ENCODE measurements at places on chromosomes 11 and 22. TPM values are rescaled to one million over a fixed set of nuclear protein-coding genes. Genes with fewer than 3 reads are reported as not detected.

KIAA1671 gene
- 16.8 TPM for total RNA-seq

OMP gene
- not detected for total RNA-seq

LRRC32 gene
- total RNA-seq = 56.0 TPM

THRSP gene
- total RNA-seq = not detected

APOBEC3G gene
- 2.5 TPM for total RNA-seq

NUP98 gene
- total RNA-seq = 58.8 TPM

DEUP1 gene
- not detected for total RNA-seq

HEPN1 gene
- total RNA-seq = not detected

HEPHL1 gene
- not detected for total RNA-seq

MYRF gene
- total RNA-seq = 13.1 TPM

- H3K27me3 ChIP-seq = no peaks in the 10 kb centered on the region
- no peak for DNase-seq
- no peaks in the 10 kb centered on the region for H3K4me1 ChIP-seq
- H3K36me3 ChIP-seq = no peaks in the 10 kb centered on the region
- H3K4me3 ChIP-seq = no peak overlapping the region
- H3K27ac ChIP-seq = no peak overlapping the region
Measured at GRCh38 chr11:38788561-38788960, 2190.5 kb upstream of the RAG2 start.

GRCh38 chr11:93986716-93987115, 34.4 kb upstream of the HEPHL1 start:
- no peaks in the 10 kb centered on the region for H3K27me3 ChIP-seq
- H3K36me3 ChIP-seq = no peaks in the 10 kb centered on the region
- no peak overlapping the region for H3K4me3 ChIP-seq
- no peak overlapping the region for H3K27ac ChIP-seq
- no peaks in the 10 kb centered on the region for H3K4me1 ChIP-seq

DNA sequence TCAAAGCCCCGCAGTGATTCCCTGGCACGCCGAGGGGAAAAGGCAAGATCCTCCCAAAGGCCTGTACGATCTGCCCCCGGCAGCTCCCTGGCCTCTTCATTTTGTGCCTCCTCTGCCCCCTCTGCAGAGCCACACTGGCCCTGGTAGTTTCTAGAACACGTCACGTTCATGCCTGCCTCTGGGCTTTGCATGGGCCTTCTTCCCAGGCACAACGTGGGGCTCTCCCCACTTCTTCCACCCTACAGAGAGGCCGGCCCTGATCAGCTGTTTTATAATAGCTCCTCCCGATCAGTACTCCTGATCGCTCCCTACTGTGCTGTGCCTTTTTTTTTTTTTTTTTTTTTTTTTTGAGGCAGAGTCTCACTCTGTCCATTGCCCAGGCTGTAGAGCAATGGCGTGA, 78.4 kb downstream of the PTPRJ start:
- no peaks in the 10 kb centered on the region for H3K4me1 ChIP-seq
- DNase-seq = no peak
- no peak overlapping the region for H3K27ac ChIP-seq
- H3K36me3 ChIP-seq = no peaks in the 10 kb centered on the region

- H3K36me3 ChIP-seq = peaks cover 53% of the 10 kb centered on the region
- no peaks in the 10 kb centered on the region for H3K4me1 ChIP-seq
- H3K27ac ChIP-seq = no peak overlapping the region
- H3K27me3 ChIP-seq = no peaks in the 10 kb centered on the region
Measured at GRCh38 chr11:57556041-57556440, 11.4 kb downstream of the UBE2L6 start.

DNA sequence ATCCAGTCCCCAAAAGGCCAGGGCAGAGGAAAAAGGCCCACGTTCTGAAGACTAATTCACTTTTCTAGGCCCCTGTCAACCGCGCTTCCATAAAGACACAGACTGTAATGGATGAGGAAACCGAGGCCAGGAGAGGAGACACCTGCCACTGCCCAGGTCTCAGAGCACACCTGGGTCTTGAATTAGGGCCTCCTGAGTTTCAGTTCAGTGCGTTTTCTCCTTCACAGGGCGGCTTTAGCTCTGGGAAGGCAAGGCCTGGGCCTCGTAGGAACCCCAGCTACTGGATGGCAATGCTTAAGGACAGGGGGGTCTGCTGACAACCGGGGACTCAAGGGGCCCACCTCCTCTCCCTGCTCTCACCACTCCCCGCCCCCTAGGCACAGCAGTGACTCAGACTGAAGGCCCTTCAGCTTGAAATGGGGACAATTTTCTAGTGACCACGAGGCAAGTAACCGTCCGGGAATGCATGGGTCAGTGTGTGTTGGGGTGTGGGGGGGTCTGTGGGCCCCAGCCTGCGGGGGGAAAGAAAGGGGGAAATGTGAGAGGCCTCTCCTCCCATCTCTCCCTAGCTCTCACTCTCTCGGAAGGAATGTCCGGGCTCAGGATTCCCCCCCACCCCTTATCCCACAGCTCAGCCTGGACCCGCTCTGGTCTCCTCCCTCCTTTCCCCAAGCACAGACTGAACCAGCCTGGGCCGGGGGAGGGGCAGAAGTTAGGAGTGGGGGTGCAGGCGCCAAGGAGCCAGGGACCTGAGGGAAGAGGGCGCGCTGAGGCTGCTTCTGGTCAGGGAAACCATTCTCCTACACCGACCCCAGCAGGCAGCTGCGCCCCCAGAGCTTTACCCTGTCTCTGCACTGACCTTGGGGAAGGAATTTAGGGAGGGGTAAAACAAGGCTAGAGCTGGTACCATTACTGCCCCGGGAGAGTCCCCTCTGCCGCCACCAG, 17.2 kb downstream of the CREB3L1 start:
- no peak for DNase-seq
- peak overlapping the region; percentile 65 for H3K4me3 ChIP-seq
- no peaks in the 10 kb centered on the region for H3K4me1 ChIP-seq
- H3K27ac ChIP-seq = no peak overlapping the region

- no peaks in the 10 kb centered on the region for H3K4me1 ChIP-seq
- DNase-seq = no peak
Measured at GRCh38 chr11:120715239-120715638, 203.7 kb downstream of the GRIK4 start.

DNA sequence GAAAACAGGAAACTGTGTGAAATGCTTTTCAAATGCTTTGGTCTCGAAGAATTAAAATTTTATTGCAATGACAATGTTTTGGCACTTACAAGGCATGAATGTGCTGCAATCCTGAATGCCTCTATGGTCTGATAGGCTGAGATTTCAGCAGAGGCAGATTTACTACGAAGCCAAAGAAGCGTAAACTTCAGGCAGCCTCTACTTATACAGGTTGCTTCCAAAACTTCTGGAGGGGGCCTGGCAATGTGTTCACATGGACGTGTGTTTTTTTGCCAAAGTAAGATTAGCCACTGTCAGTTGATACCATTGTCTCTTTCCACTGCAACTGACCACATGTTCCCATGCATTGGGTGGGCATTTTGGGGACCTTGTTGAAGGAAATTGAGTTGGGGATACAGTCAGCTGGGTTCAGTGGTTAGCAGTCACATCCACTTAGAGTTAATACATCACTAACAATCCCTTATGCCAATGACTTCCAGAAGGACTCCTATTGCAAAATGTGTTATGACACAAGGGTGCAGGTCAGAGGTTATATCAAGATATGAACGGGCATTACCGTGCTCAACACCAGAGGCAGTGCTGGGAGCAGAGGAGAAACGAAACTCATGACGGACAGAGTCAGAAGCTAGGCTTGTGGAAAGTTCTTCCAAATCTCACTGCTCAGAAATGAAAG, 48.8 kb downstream of the ABTB2 start:
- no peak for DNase-seq
- no peaks in the 10 kb centered on the region for H3K36me3 ChIP-seq
- no peak overlapping the region for H3K4me3 ChIP-seq
- peak overlapping the region; percentile 91 for H3K27ac ChIP-seq
- H3K27me3 ChIP-seq = no peaks in the 10 kb centered on the region

- H3K4me1 ChIP-seq = no peaks in the 10 kb centered on the region
- H3K27ac ChIP-seq = peak overlapping the region; percentile 98
- peak overlapping the region; percentile 83 for H3K4me3 ChIP-seq
- H3K27me3 ChIP-seq = no peaks in the 10 kb centered on the region
- peaks cover 30% of the 10 kb centered on the region for H3K36me3 ChIP-seq
Measured at GRCh38 chr22:49961005-49961600, 531 bp downstream of the PIM3 start.

GRCh38 chr11:61472868-61473267, 35.7 kb upstream of the LRRC10B start:
- peaks cover 4% of the 10 kb centered on the region for H3K36me3 ChIP-seq
- no peaks in the 10 kb centered on the region for H3K27me3 ChIP-seq
- H3K27ac ChIP-seq = peak overlapping the region; percentile 73
- no peaks in the 10 kb centered on the region for H3K4me1 ChIP-seq

- H3K27ac ChIP-seq = no peak overlapping the region
- no peaks in the 10 kb centered on the region for H3K27me3 ChIP-seq
- no peak for DNase-seq
- no peak overlapping the region for H3K4me3 ChIP-seq
- no peaks in the 10 kb centered on the region for H3K36me3 ChIP-seq
- H3K4me1 ChIP-seq = no peaks in the 10 kb centered on the region
Measured at GRCh38 chr22:48902983-48903650, 924.6 kb downstream of the BRD1 start.

DNA sequence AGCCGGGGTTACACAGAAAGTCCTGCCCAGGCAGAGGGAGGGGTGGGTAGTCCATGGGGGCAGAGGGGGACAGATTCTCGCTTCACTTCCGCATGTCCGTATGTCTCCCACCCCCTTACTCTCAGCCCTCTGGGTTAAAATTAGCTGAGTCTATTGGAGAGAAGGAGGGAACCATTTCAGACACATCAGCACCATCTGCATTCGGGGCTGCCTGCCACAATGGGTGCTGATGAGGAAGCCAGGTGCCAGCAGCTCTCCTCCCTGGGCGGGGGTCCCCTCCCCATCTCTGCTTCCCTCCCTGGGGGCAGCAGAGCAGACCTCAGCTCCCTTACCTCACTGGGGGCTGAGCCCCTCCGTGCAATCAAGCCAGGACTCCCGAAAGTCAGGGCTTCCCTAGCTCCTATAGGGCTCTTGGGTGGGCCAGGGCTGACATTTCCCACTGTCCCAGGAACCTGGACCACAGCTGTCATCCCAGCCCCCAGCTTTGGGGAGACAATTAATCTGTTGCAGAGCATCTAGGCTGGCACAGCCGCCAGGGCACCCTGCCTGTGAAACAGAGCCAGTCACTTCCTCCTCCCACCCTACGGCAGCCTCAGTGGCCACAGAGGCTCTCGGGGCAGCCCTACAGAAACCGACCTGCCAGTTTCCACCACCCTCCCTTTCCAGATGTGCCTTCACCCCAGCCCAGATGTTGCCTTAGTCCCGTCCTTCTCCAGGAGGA, 67.3 kb downstream of the PDE2A start:
- no peak for DNase-seq
- H3K27ac ChIP-seq = peak overlapping the region; percentile 64
- peaks cover 41% of the 10 kb centered on the region for H3K4me1 ChIP-seq
- H3K4me3 ChIP-seq = no peak overlapping the region
- no peaks in the 10 kb centered on the region for H3K36me3 ChIP-seq
- H3K27me3 ChIP-seq = no peaks in the 10 kb centered on the region

- no peak overlapping the region for H3K27ac ChIP-seq
- H3K4me3 ChIP-seq = no peak overlapping the region
- no peaks in the 10 kb centered on the region for H3K36me3 ChIP-seq
- no peaks in the 10 kb centered on the region for H3K4me1 ChIP-seq
- no peak for DNase-seq
Measured at GRCh38 chr22:30837531-30837930, 131.0 kb downstream of the MORC2 start.

DNA sequence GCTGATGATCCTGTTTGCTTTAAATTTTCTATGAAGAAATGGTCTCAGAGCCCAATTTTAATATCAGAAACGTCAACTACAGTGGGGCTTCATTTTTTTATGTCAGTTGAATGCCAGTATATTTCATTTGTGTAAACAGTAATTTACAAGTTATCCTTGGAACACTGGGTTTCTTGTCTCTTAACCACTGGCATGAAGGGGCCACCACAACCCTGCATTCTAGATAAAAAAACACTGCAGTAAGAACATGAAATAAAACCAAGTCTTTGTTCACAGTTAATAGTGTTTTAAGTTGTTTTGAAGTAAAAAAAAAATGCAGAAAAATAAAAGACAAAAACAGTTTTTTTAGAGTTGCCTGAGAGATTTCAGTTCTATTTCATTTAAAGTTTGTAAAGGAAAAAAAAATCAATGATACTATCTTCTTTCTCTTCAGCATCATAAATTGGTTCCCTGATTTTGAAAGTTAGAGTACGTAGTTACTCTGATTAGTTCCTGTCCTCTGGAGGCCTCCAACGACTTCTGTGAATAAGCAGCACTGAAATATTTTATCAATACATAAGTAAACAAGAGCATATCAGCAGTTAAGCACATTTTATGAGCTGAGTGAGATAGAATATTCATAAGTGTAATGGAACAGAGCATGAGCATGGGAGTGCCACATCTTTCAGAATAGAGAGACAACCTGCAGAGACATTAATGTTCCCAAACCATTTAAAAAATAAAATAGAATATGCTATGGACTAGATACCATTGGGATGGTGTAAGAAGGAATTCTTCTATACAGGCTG, 7.8 kb upstream of the DDI1 start:
- no peak overlapping the region for H3K4me3 ChIP-seq
- no peak overlapping the region for H3K27ac ChIP-seq
- no peaks in the 10 kb centered on the region for H3K27me3 ChIP-seq
- H3K4me1 ChIP-seq = no peaks in the 10 kb centered on the region

DNA sequence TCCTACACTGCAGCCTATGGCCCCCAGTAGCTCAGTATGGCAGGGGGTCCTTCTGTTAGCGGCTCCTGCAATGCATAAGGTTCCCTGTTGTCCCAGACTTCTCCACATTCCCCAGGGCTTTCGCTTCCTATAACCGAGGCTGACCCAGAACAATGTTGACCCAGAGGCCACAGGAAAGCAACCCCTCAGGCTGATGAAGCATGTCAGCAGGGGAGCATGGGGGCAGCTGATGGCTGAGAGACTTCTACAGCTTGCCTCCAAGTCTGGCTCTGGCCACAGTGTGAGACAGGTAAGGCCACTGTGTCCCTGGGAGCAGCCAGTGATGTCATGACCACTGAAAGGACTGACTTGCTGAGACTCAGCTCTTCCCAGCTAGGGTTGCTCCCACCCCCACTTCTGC, 12.5 kb upstream of the PPFIBP2 start:
- no peak overlapping the region for H3K4me3 ChIP-seq
- H3K4me1 ChIP-seq = no peaks in the 10 kb centered on the region
- H3K27me3 ChIP-seq = no peaks in the 10 kb centered on the region
- H3K36me3 ChIP-seq = no peaks in the 10 kb centered on the region
- DNase-seq = no peak

DNA sequence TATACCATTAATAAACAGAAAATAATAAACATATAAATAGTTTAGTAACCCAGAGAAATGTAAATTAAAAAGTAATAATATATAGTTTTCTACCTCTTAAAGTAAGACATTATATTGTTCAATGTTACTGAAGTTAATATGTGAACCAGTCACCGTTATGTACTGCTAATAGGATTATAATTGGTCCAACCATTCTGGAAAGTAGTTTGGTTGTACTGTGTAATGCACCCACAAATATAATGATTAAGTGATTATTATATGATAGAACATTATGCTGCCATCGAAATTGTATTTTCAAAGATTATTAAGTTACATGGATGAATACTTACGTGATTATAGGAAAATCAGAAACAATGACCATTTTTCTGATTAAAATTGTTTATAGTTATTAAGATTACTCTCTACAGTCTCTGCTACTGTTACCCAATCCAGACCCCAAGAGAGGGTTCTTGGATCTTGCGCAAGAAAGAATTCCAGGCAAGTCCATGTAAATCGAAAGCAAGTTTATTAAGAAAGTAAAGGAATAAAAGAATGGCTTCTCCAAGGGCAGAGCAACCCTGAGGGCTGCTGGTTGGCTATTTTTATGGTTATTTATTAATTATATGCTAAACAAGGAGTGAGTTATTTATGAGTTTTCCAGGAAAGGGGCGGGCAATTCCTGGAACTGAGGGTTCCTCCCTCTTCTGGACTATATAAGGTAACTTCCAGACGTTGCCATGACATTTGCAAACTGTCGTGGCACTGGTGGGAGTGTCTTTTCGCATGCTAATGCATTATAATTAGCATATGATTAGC, 50.1 kb downstream of the ACER3 start:
- no peaks in the 10 kb centered on the region for H3K27me3 ChIP-seq
- H3K36me3 ChIP-seq = no peaks in the 10 kb centered on the region
- no peak overlapping the region for H3K27ac ChIP-seq

Data from right atrium auricular region (tissue), 2 donors.